Hepatocyte (in vitro differentiated cells): ENCODE measurements at places on chromosomes 12 and 14. TPM values are rescaled to one million over a fixed set of nuclear protein-coding genes. Genes with fewer than 3 reads are reported as not detected.

- DNase-seq, result no peak
Measured at GRCh38 chr12:105231396-105231795, 4.6 kb downstream of the APPL2 start.

DNA sequence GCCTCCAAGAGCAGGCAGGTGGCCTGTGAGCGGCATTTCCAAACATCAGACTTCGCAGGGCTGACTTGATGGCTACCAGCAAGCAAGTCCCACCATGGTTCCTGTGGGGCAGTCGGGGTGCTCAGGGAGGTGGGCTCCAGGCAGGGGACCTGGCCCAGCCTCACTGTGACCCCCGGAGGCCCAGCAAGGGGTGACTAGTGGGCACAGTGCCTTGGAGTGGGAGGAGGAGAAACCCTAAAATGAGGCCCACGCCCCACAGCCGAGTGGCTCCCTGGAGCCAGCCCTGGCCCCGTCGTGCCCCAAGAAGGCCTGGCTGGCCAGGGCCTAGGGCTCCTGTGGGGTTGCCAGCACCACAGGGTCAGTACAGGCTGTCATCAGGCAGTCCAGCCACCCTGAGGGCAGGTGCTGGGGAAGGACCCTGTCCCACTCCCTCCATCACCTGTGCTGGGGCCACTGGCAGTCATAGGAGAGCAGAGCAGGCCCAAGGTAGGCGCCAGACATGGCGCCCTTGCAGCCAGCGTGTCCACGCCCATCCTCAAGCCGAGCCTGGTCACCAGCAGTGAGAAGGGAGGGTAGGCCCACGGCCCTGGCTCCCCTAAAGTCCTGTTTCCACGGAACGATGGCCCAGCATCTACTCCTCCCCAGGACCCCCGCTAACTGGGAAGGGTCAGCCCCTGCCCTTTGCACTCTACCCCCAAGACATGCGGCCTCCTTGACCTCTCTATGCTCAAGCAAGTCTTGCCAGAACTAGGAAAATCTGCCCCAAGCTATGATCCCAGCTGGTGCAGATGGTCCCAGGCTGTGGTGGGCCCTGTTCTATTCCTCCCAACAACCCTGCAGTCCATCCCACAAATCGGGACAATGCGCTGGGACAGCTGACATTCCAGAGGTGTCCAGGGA is 144.2 kb upstream of the C14orf180 start:
- no peak for DNase-seq

DNA sequence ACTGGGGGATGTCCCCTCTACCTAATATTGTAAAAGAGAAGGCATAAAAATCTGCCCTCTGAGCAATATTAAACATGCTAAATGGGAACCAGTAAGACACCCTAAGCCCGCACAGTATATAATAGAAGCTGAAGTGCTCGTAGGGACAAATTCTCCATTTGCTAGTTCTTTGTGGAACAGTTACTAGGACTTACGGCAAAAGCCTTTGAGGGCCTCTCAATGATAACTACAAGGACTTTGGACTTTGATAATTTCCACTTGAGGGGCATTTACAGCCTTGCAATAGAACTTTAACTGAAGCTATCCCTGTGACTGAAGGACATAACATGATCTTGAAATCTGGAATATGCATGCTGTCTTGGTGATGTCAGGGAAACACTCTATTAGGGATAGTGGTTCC is 111.5 kb upstream of the IFNG-AS1 start:
- DNase-seq, result peak; percentile 27

DNA sequence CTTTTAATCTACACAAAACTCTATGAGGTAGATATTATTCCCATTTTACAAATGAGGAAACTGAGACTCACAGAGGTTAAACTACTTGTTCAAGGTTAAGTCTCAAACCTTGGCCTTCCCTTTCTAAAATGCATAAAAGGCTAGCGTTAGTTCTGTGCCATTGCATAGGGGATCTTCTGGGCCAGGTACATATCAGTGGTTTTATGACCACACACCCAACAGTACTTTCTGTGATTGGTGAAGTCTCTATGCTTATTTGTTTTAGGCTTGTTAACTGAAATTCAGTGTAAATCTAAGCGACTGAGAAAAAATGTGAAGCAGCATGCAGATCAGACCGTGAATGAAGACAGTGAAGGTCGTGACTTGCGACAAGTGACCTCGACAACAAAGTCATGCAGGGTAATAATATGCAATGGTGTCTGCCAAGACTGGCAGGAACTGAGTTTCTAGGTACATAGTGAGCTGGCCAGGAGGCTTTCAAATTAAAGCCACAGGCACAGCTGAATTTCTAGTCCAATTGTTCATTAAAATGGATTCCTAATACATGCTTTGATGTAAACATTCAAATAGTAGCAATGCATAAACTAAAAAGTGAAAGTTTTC is 38.8 kb upstream of the GAS2L3 start:
- DNase-seq, result no peak

DNA sequence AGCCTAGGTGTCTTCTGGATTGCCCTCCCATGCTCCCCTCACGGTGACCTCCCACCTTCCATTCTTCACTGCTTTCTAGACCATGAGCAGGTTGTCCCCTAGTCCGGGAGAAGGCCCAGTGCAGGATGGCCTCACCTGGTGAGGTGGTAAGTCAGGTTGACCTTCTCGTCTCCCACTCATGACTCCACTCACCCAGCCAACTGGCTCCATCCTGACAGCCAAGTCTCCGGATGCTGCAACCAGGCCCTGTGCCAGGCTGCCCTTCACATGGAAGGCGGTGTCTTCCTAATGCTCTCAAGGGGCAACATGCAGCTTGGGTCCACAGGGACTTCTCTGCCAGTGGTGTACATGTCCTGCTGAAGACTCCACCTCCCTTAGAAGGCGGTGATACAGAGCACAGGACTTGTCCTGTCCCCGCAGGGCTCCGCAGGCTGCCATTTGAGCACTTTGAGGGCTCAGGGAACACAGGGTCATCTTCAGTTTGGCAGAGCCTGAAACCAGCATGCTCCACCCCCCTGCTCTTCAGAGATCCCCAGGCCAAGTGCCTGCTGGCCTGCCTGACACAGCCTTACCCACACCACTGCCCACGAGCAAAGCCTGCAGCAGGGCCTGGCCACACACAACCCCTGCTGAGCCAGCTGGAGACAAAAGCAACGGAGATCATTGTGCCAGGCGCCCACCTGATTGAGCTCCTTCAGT is 25.4 kb downstream of the BATF start:
- DNase-seq, result no peak

- no peak for DNase-seq
Measured at GRCh38 chr14:32020882-32021281, 56.2 kb upstream of the ARHGAP5 start.

DNA sequence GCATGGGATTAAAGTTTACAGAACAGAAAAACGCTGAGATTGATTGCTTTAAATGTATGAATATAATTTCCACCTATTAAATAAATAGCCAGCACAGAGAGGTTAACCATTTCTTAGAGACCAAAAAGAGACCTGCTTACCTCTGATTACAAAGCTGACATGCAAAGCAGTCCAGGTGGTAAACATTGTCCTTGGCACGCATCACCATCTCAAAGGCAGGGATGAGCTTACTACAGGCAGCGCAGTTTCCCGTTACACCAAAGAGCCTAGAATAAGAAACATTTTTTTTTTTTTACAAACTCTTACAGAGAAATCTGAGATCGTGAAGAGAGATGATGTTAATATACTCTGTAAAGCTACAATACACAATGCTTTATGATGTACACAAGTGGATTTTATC is 45.7 kb downstream of the LMO3 start:
- no peak for DNase-seq

DNA sequence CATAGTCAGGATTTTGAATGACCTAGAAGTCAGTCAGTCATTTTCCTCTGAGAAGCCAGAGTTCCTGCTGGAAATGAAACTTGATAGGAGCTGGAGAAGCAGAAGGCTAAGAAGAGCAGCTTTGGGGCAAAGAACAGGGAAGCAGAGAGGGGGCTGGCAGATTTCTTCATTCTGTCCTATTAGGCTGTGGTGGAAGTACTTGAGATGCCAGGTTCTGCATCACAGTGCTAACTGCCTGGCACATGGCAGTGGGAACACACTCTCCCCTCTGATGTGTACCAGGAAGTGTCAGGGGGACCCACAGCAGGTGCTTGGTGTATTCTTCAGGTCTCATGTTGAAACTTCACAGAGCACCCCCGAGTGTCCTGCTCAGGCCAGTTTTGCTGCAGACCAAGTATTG is 61.0 kb downstream of the SUSD6 start:
- no peak for DNase-seq

DNA sequence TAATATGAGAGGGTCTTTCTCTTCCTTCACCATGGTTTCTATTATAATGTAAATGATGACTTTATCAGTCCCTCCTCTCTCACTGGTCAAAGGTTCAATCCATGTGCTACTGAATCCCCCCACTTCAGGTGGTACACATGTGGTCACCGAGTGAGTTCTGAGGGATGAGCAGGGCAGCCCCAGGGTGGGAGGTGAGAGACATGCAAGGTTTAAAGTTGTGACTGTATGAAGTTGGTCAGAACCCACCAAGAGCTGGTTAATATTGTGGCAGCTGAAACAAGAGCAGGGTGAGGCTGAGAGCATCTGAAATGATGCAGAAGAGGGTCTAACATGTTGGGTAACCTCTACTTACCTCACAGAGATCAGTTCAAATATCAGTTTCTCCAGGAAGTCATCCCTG is 444.7 kb upstream of the FBXO33 start:
- no peak for DNase-seq

GRCh38 chr12:76664731-76665130 is 99.2 kb upstream of the ZDHHC17 start:
- no peak for DNase-seq

DNA sequence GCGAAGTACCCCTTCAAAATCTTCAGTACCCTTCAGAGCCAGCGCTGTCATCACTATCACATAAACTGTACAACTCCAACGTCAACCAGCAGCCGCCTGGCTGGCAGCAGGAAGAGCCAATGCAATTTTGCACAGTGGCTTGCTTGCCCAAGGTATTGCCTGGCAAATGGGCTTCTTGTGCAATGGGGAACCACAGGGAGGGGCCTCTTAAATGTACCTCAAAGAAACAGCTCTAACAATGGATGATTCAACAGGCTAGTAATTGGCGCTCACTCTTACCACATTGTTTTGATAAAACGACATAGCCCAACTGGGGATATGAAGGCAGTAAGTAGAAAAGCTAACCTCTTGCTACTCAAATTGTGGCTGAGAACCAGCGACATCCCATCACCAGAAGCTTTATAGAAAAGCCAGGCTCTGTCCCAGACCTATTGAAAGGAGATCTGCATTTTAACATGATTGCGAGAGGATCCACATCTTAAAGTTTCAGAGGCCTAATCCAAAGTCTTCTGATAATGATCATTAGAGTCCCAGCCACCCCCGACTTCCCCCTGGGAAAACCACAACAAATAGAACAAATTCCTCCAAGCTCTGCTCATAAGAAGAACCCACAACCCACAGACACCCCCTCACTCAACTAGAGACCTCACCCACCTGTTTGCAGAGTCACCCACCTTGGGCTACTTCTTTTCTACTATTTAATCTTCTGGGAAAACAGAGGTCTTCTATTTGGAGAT is 125.3 kb upstream of the HIF1A start:
- DNase-seq, result no peak

DNA sequence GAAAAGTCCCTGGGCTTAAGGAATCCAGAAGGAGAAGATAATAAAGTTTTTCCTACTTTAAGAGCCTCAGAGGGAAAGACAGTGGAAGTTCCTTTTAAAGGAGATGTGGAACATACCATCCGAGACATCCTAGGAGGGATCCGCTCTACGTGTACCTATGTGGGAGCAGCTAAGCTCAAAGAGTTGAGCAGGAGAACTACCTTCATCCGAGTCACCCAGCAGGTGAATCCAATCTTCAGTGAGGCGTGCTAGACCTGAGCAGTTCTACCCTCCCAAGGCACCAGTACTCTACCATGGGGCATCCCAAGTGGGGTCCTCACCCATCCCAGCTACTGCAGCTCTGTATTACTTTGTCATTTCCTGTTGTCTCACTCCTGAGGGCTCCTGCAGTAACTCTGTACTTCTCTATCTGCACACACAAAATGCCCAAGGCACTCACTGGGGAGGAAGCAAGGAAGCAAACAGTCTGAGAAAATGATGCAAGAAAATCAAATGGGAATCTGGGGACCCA is 3.8 kb downstream of the TINF2 start:
- no peak for DNase-seq

DNA sequence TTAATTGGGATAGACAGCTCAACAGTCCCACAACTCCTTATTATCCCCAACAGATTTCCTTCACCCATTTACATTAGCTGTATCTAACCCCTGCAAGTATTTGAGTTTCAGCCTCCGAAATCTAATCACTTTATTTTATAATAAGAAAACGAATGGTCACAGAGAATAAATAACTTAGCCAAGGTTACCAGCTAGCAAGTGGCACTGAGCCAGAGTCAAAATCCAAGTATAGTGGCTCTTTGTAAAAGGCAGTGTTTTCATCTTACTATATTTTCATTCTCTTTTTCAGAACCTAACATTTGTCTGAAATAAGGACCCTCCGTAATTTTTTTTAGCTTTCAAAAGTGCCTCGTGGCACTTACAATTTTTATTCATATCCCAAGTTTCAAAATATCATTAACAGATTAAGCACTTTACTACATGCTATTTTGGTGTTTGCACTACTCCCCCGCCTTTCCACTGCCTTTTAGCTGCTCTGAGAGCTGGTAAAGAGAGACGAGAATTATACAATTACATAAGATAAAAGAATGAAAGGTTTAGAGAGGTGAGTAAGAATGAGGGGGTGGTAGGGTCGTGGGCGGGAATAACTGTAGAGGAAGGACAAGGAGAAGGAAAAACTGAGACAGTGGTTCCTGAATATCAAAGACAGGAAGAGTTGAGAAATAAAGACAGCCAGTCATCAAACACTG is 3.7 kb upstream of the USP15 start:
- DNase-seq, result no peak

DNA sequence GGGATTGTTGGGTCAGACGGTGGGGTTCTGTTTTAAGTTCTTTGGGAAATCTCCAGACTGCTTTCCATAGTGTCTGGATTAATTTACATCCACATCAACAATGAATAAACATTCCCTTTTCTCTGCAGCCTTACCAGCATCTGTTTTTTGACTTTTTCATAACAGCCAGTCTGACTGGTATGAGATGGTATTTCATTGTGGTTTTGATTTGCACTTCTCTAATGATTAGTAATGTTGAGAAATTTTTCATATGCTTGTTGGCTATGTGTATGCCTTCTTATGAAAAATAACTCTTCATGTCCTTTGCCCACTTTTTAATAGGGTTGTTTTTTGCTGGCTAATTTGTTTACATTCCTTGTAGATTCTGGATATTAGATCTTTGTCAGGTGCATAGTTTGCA is 140.8 kb upstream of the CNTN1 start:
- no peak for DNase-seq

DNA sequence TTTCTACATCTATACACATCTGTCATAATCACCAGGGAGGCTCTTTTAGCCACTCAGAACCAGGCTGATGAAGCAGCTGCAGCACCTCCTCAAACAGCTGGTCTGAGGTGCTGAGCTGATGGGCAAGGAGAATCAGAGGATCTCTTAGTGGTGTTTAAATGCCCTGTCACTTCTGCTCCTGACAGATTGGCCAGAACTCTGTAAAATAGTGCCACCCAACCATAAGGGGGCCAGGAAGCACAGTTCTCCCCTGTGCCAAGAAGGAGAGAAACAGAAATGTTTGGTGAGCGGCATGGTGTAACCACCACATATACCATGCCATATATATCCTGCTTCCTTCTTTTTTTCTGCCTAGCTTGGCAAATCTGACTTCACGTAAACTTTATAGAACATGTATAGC is 12.8 kb downstream of the SOCS2 start:
- no peak for DNase-seq

The SH2B3 gene
- 5.5 and 9.0 TPM in 2 replicates for total RNA-seq

The SYNE3 gene
- total RNA-seq, result 2.0 and 2.4 TPM in 2 replicates

The TOGARAM1 gene
- 34.8 and 36.2 TPM in 2 replicates for total RNA-seq

The ZFYVE21 gene
- 39.4 and 59.2 TPM in 2 replicates for total RNA-seq

The KITLG gene
- 28.6 and 30.4 TPM in 2 replicates for total RNA-seq

The TTC9 gene
- total RNA-seq, result 2.9 and 3.6 TPM in 2 replicates

The EEF1AKMT3 gene
- total RNA-seq, result 5.5 and 7.6 TPM in 2 replicates

The OTX2 gene
- 0.53 TPM in 1 of 2 replicates, not detected in the other for total RNA-seq
